ENCODE measurements at places on chromosomes 3 and 15.

DNA sequence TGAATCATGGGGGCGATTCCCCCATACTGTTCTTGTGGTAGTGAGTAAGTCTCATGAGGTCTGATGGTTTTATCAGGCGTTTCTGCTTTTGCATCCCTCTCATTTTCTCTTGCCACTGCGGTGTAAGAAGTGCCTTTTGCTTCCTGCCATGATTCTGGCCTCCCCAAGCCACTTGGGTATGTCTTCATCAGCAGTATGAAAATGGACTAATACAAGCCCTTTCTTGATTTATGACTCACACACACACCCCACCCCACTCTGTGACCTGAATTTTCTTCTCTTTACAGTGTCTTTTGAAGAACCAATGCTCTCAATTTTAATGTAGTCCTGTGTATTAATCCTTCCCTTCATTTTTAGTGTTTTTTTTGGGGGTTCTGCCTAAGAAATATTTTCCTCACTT lies 244.8 kb downstream of the PLCL2 start:
- DNase-seq: no peak

GRCh38 chr3:150351398-150351797 lies 56.7 kb upstream of the TSC22D2 start:
- DNase-seq: no peak

- DNase-seq: no peak
Observed at GRCh38 chr3:108804966-108805365, 17.6 kb upstream of the TRAT1 start.

DNA sequence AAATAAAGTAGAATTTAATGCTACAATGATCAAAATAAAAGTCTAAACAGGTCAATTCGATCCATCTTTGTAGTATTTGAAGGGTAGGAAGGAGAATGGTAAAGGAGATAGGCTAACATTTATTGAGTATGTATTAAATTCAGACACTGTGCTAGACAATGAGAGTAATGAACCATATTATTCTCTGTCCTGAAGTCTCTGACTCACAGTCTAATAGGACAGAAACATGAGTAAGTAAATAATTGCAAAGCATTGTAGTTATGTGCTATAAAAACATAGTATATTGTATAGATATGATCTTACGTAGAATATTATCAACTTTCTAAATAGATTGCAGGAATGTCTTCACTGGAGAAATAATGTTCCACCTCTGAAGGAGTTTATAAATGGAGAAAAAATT lies 64.5 kb downstream of the MDFIC2 start:
- DNase-seq: no peak

GRCh38 chr3:143480344-143480743 lies 360.8 kb downstream of the CHST2 start:
- DNase-seq: no peak

DNA sequence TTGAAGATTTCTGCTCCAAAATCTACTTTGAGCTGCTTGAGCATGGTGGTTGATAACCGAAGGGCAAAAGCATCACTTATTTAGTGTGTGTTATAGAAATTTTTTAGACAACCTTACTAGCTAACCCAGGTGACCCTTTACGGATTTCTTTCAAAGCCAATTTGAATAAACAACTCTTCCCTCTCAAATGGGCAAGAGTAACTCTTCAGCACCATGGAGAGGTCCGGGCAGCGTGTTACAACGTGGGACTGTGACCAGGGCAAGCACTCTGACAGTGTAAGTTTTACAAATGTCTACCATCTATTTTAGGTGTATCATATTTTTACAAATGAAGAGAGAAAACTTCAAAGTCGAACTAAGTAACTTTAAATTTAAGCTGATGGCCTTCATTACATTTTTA lies 471.8 kb downstream of the MFSD1 start:
- DNase-seq: peak; percentile 39

DNA sequence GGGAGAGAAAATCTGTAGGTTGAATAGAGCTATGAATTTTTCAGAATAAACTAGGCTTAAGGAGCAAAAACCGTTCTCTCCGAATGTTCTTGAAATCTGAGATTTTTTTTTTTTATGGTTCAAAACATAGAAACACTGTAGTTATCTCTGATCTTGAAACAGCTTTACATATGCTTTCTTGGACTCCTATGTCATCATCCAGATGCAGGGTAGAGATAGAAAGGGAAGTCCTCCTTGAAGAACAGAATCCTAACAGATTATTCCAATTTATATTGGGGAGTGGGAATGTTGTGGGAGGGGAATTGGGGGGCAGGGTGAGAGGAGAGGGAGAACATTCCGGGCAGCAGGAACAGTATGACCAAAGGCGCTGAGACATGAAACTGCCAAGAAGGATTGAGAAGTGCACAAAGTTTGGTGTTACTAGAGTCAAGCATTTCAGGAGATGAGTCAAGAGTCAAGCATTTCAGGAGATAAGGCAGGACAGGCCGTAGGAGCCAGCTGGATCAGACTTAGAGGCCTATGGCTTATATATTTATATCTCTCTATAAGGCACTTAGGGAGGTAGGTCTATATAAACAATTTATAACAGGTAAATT lies 21.9 kb upstream of the ST3GAL6 start:
- no peak for DNase-seq

DNA sequence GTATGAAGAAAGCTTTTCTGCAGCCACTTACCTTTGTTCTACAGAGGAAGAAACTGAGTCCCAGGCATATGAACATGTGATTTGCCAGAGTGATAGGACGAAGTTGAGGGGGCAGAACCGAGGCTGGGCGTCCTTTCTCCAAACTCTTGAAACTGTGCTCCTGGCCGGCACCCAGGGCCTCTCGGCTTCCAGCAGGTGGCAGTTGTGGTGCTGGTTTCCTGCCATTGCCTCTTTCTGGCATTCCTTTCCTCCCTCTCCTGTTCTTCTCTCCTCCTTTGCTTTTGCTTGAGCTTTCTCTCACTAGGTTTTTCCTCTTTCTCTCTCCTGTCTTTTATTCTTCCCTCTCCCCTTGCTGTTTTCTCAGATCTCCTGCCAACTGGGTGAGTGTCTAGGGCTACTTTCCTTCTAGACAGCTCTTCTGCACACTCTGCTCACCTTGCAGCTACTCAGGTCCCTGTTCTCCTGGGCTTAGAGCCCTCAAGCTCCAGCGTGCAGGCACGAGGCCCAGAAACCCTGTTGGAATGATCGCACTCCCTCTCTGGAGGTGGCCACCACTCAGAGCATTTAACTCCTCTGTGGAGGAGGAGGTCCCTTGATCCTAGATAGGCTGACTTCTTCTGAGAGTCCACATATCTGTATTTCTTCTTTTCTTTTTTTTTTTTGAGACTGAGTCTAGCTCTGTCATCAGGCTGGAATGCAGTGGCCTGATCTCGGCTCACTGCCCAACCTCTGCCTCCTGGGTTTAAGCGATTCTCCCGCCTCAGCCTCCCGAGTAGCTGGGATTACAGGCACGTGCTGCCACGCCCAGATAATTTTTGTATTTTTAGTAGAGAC lies 26.2 kb downstream of the TRAK1 start:
- peak; percentile 69 for DNase-seq

DNA sequence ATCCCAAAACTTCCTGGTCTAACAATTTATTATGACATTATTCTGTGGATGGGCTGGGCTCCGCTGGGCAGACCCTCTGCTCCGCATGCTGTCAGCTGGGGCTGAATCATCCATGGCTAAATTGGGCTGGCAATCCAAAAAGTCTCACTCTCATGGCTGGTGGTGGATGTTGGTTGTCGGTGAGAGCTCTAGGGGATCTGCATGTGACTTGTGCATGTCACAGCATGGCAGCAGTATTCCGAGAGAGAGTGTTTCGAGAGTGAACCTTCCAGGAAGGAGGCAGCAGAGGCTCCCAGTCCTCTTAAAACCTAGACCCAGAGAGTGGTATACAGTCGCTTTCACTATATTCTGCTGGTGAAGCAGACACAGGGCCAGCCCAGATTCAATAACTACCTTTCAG lies 9.9 kb downstream of the RARB start:
- no peak for DNase-seq

DNA sequence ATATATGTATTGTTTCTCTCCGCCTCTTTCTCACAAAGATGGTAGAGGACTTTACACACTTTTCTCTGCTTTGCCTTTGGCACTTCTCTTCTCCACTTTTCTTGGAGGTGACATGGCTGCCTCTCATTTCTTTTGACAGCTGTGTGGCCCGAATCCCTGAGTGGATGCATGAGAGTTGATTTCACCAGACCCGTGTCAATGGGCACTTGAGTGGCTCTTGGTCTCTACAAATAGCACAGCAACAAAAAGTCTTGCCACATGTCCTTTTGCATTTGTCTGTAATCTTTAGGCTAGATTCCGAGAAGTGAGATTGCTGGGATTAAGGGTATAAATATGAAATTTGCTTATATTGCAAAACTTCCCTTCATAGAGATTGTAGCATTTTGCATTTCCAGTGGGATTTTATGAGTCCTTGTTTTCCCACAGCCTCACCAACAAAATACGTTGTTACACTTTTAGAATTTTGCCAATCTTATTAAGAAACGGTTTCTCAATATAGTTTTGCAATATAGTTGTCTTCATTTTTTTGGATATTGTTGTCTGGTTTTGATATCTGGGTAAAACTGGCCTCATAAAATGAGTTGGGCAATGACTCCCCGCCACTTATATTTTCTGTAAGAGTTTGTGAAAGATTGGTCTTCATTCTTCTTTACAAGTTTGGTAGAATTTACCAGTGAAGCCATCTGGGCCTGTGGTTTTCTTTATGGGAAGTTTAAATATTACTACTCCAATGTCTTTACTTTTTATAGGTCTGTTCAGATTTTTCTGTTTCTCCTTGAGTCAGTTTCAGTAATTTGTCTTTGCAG lies 5.2 kb upstream of the TRPM1 start:
- no peak for DNase-seq

GRCh38 chr15:61157933-61158332 lies 71.2 kb downstream of the RORA start:
- DNase-seq: peak; percentile 75

DNA sequence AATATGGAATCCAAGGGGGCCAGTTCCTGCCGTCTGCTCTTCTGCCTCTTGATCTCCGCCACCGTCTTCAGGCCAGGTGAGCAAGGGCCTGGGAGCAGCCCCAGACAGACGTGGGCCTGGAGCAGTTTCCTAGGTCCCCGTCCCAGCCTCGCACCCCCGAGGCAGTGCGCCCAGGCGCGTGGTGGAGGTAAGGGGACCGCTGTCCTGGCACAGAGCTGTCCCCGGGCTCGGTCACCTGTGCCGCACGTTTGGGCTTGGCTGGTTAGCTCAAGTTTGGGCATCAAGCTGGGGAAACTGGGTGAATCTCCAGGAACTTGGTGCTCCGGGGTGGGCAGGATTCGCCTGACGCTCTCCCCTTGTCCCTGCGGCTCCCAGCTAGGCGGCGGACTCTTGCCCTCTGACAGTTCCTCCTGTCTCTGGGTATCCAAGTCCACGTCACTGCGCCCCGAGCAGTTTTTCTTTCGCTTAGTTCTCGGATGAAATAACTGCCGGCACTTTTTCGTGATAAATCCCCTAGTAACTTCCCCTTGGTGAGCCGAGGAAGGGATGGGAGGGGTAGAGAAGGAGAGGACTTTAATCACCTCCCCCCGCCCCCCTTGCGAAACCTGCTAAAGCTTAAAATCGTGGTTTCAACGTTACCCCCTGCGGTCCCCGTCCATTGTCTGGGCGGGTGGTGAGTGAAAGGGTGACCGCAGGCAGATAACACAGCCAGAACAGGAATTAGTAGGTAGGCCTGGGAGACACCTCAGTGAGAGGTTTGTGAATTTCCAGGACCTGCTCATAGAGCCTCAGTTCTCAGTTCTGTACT lies 901 bp downstream of the ALCAM start:
- peak; percentile 63 for DNase-seq

DNA sequence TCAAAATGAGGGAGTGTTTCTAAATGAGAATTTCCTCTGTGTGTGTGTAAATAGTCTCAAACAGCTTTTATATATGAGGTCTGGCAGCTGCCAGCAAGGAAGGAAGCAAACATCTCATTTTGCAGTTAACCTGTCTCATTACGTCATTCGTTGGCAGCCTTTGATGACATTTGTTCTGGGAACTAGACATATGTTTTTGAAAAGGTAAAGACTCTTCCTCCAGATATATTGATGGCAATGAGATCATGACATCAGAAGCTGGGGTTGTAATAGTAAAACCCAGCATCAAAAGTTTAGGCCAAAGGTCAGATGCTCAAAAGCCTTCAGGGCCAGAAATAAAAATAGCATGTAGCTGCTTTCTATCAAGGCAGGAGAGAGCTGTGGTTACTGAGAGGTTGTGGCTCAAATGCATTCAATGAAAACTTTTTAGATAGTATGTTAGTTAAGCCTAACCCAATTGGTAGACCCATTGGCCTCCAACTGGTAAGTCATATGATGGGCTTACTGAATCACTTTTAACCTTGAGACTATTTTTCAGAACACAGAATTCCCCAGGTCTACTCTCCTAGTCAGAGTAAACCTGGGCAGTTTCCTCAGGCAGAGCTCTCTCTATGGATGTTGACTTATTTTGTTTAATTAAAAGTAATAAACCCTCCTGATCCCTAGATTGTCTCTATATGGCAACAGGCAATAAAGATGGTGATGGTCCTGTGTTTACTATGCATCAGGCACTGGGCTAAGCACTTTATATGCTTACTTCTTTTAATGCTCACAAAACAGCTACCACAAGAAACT lies 386.5 kb upstream of the CFAP20DC start:
- DNase-seq: no peak

DNA sequence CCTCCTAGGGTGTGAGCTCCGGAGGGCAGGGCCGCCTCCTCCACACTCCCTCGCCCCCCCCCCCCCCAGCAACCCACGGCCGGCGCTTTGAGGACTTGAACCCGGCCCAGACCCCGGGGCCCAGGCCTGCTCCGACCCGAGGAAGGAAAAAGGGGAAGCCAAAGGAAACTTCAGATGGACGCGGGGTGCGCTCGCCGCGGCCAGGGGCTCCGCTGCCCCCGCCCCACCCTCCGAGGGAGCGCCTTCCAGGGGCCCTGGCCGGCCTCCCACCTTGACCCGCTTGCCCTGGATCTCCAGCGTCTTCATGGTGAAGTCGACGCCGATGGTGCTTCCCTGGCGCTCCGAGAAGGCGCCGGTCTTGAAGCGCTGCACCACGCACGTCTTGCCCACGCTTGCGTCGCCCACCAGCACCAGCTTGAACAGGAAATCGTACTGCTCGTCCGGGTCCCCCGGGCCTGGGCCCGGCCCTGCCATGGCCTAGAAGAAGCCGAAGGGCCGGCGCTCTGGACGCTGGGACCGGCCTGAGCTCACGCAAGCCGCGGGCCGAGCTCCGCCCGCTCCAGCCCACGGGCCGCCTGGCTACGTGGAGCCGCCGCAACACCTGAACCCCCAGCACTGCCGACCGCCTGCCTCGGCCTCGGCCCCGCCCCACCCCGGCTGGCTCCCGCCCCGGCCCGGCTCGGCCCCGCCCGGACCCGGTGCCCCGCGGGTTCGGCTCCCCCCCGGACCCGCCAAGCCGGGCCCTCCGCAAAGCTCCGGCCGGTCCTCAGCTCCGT lies 400 bp downstream of the RAB43 start:
- no peak for DNase-seq

GRCh38 chr3:99607151-99607550 lies 31.2 kb upstream of the COL8A1 start:
- DNase-seq: no peak

GRCh38 chr3:9088441-9089353 lies 125.4 kb upstream of the RAD18 start:
- DNase-seq: no peak

DNA sequence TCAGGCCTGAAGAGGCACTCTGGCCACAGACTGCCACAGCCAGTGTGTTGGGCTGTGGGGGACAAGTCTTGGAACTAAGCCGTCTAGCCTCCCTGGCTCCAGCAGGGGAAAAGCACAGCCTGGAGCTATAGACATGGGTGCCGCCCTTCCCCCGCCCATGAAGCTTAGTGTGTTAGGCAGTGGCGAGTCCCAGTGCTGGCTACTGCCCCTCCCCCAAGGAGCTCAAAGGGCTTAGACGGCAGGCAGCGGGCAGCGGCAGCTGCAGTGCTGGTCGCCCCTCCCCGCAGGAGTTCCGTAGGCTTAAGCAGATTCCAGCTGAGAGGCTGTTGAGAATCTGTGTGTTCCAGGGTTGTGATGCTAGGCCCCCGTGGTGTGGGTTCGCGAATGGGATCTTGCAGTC lies 135.8 kb upstream of the RORA start:
- no peak for DNase-seq

Measured in left ventricle myocardium superior (tissue), 1 donor.